EH (cell line): ENCODE measurements at places on chromosomes 13 and 19.

- no peak for DNase-seq
Measured at GRCh38 chr13:34347784-34348573, 530.0 kb downstream of the RFC3 start.

GRCh38 chr13:21048901-21049698 lies 12.3 kb downstream of the LATS2 start:
- DNase-seq: no peak

DNA sequence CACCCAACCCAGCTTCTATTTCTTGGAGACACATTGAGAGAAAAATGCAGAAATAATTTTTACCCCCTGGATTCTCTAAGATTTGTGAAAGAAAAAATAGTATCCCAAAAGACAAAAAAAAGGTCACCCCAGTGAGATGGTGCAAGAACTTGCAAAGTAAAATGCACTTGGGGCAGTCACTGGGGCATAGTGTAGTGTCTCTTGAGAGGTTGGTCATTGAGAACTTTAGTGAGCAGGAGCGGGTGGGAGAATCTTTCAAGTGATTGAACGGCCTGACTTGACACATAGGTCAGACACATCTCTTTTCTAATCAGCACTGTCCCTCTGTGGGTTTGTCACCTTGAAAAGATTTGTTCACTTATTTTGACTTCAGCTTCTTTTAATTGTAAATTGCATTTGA lies 2.4 kb downstream of the ZNF85 start:
- no peak for DNase-seq

- DNase-seq: no peak
Measured at GRCh38 chr19:30540761-30541160, 168.6 kb downstream of the ZNF536 start.

DNA sequence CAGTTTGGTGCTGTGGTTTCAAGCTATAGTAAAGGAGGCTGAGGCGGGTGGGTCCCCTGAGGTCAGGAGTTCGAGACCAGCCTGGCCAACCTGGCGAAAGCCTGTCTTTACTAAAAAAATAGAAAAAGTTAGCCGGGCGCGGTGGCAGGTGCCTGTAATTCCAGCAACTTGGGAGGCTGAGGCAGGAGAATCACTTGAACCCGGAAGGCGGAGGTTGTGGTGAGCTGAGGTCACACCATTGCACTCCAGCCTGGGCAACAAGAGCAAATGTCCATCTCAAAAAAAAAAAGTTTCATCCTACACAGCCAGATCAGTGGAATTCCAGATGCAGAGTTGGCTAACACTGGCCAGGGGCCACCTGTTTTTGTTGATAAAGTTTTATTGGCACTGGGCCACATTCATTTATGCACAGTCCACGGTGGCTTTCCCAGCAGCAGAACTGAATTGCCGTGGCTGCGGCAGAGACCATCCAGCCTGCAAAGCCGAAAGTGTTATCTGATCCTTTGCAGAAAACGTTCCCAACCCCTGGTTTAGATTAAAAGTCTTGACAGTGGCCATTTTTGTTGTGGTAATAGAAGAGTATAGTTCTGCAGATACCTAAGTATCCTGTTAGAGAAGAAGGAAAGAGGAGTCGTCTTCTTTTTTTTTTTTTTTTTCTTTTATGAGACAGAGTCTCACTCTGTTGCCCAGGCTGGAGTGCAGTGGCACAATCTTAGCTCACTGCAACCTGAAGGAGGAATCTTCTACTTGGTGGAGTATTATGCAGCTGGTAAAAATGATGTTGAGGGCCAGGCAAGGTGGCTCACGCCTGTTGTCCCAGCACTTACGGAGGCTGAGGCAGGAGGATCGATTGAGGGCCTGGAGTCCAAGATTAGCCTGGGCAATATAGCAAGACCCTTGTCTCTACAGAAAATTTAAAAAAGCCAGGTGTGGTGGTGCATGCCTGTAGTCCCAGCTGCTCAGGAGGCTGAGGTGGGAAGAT lies 8.7 kb downstream of the NCLN start:
- no peak for DNase-seq

DNA sequence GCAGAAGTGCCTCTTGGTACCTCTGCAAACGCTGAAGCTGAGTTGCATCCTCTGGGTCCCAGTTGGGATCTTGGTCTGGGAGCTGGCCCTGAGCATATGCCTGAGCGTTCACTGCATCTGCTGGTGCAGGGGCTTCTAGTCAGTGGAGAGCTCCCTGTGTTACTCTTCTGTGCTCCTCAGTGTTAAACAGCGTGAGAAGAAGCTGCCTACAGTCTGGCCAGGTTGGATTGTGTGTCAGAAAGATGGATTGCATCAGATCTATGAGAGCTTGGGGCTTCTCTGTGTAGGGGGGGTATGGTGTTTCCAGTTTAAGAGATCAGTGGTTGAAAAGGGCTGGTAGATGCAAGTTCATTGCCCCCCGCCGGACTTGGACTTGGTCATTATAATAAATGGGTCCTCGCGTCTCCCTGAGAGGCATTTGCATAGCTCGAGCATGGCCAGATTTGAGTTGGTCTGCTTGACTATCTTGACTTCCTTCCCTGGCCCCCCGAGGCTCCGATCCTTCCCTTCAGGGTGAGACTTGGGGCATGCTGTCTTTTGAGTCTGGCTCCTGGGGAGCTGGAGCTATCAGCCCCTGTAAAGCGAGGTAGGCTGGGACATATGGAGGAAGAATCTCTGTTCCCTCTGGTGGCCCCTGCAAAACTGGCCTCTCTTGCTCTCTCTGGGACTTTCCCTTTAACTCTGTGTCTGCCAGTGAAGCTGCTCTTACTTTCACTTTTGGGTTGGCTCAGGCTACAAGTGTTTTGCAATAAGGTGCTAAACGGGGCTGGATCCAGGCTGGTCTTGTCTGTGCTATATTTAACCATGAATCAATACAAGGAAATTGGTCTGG lies 52.9 kb downstream of the OR10H4 start:
- DNase-seq: peak; percentile 73

- no peak for DNase-seq
Measured at GRCh38 chr13:40345654-40346372, 320.6 kb downstream of the FOXO1 start.

- no peak for DNase-seq
Measured at GRCh38 chr13:73173279-73173811, 114.5 kb downstream of the KLF5 start.

DNA sequence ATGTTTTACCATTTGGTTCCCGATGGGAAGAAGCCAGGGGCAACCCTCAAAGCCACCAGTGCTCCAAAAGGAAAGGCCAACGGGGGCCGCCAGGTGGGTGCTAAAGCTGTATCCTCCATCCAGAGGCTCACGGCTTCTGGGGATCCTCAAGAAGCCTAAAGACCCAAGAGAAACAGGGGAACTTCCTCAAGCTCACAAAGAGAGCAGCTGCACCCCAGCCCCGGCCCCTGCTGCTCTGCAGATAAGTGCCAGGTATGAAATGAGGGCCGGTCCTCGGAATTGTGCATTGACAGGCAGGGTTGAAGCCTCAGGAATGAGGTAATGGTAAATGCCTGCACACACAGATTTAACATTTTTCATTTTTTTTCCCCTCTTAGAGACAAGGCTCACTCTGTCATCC lies 8.0 kb upstream of the POP4 start:
- DNase-seq: no peak

DNA sequence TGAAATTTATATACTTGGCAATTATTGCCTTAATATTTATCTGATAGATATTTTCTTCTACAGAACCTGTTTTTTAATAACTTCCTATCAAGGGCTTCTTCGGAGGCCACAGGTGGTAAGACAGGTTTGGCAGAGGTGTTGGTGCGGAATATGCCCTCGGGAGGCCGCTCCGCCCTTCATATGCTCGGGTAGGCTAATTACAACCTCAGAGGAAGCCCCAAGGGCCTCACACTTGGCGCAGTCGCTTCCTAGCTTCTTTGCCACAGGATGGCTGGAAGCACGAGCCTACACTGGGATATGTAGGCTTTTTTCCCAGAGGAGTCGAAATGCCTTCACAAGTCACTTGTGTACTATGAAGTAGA lies 68.8 kb downstream of the LMO7 start:
- DNase-seq: no peak

DNA sequence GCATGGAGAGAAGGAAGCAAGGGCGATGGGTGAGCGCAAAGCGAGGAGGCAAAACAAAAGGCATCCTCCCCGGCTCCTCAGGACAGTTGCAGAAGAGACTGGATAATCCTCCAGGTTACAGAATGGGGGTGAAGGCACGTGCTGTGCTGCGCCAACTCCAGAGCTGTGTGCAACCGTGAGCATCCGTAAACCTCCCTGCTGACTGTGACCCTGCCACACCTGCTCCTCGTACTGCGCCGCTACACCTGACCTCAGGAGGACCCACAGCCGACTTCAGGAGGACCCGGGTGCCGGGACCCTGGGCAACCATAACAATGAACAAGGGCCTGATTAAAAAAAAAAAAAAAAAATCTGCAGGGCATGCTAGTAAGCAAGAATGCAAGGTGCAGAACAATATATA lies 68.7 kb downstream of the SLC7A1 start:
- no peak for DNase-seq

- DNase-seq: no peak
Measured at GRCh38 chr19:14183741-14184350, 22.1 kb downstream of the ADGRL1 start.

DNA sequence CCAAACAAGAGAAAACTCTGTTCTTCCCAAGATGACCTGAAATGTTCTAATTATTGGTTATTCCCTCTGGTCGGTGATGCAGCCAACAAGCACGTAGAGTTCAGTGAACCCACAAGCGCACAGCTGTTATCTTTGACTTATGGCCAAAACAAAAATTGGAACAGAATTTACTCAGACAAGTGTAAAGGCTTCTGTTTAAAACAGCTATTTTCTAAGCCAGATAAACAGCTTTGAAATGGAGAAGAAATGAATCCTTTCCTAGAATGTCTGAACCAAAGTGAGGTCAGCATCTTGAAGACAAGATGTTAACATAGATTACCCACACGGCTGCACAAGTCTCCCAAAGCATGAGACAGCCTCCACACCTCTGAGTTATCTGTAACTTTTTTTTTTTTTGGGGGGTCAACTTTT lies 669.2 kb downstream of the DIAPH3 start:
- DNase-seq: peak; percentile 80

DNA sequence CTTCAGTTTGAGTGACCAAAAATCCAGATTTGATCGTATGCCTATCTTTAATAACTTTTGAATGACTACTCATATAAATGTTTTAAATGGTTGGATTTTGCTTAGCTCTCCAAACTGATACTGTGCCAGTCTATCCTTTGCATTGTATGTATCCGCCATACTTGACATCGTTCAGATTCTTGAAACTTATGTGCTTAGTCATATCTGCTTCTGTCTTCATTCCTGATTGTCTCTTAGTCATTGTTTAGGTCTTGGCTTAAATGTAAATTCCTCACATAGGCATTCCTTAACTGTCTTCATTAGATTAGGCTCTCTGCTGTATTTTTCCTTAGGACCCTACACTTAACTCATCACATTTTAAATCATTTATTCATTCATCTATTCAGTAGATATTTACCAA lies 126.0 kb downstream of the PCCA start:
- DNase-seq: peak; percentile 93

DNA sequence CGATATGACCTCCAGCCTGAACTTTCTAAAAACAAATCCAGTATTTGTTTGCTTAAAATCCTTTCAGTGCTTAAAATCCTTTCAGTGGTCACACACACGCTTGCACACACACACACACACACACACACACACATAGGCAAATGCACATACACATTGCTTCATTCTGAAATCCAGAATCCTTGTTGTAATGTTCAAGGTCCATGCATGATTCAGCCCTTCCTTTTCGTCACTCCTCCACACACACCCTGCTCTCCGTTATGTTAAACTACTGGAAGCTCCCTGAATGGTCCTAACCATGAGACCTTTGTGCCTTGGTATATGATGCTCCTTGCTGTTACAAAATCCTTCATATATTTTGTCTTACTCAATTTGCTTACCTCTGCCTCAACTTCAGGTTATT lies 44.9 kb downstream of the SERTM1 start:
- DNase-seq: no peak

DNA sequence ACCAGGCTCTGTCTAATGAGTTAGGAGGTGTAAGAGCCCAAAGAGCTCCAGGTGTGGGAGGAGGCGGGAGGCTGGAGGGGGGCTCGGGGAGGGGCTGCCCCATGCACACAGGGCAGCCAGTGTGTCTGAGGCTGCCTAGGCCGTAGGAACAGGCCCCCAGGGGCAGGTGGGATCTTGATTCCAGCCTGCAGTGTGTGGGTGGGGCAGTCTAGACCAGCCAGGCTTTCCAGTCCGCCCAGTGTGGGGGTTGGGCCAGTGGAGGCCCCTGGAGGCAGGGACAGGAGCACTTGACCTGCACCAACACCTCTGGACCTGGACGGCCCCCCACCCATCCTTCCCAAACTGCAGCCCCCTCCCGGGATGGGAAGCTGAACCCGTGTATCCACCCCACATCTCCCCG lies 5.4 kb upstream of the CAMSAP3 start:
- no peak for DNase-seq

- DNase-seq: no peak
Measured at GRCh38 chr13:78976696-78977095, 317.7 kb upstream of the OBI1 start.
